ENCODE measurements at places on chromosomes 6 and 20. TPM values are rescaled to one million over a fixed set of nuclear protein-coding genes. Genes with fewer than 3 reads are reported as not detected.

Gene SLC2A10
- total RNA-seq = not detected

Gene CDH22
- not detected for total RNA-seq

Gene ANKRD66
- not detected for total RNA-seq

Gene NOTCH4
- total RNA-seq = 0.76 TPM

Gene WFDC2
- not detected for total RNA-seq

All from A549 treated with Hydrocortisone at 1 μM for 4 hours (cell line).